ENCODE measurements at places on chromosomes 5 and 9.

- no peak for DNase-seq
Measured at GRCh38 chr9:76716085-76716672, 48.1 kb upstream of the PCA3 start.

GRCh38 chr5:137113939-137114338 lies 385.2 kb downstream of the SPOCK1 start:
- no peak for DNase-seq

GRCh38 chr9:90167914-90168313 lies 474.7 kb downstream of the DIRAS2 start:
- DNase-seq, result no peak

- DNase-seq, result no peak
Measured at GRCh38 chr9:76725885-76726284, 38.4 kb upstream of the PCA3 start.

DNA sequence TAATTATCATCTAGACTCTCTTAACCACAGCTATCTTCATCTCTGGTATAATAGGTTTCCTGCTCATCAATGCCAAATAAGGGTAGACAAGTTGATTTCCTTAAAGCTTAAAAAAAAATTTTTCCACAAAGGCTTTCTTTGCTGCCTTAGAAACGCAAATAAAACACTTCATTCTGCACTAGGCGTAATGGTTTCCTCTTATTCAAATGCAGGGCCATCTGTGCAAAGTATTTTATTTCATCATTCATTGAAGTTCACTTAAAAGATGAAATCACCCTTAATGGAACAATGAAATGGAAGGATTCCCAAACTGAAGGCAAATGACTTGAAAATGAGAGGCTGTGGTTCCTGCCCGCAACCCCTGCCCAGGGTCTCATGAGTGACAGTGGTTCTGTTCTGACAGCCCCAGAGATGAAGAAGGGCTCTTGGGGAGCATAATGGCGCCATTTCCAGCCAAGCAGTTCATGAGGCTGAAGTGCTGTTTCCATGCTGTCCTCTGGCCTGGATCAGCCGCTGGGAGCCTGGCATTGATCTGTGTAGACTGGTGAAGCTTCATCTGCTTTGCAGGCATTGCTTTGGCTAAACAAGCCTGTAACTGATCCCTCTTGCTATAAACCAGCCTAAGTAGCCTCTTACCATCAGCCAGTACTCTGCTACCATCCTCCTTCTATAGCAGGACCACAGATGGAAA lies 276.9 kb upstream of the WWC1 start:
- no peak for DNase-seq

Data from stimulated activated CD4-positive, alpha-beta T cell treated with anti-CD3 and anti-CD28 coated beads, Interleukin-12 subunit alpha, Interleukin-12 subunit beta, amount 100 ng/mL, for 48 hours (primary cell).